Kidney (tissue), 22 donors: ENCODE measurements at places on chromosomes 5 and 9. TPM values are rescaled to one million over a fixed set of nuclear protein-coding genes. Genes with fewer than 3 reads are reported as not detected.

REEP5 gene
- total RNA-seq, result 132 TPM

CEL gene
- total RNA-seq, result 1.0 TPM

FAT2 gene
- 0.13 TPM for total RNA-seq

SLC6A7 gene
- total RNA-seq, result not detected

HBEGF gene
- 7.8 TPM for total RNA-seq

LCN6 gene
- 16.0 TPM for total RNA-seq

ALDOB gene
- 11.0 TPM for total RNA-seq

GMCL2 gene
- total RNA-seq, result not detected

ASPN gene
- 1.5 TPM for total RNA-seq

SMIM3 gene
- total RNA-seq, result 23.9 TPM

DNA sequence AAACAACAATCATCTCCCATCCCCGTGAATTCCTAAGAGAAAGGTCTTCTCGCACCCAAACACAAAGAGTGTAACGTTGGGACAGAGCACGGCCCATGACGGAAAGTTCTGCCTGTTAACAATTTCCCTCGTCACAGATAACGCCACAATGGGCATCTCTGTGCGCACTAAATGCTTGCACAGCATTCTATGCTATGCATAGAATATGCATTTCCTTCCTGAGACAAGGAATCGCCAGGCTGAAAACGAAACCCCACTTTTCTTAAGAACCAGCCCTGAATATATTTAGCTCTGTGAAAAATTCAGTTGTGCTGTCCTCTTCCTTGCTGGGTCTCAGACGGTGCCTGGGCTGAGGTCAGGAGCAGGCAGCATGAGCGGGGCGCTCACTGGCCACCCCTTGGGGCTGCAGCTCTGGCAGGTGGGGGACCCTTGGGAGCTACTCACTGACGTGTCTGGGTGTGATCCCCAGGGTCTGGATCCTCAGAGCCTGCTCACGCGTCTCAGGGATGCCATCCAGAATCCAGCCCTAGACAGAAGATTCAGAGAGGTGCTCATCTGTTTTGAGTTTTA lies 49.8 kb downstream of the AK8 start:
- H3K36me3 ChIP-seq, result no peaks in the 10 kb centered on the region
- H3K4me3 ChIP-seq, result no peak overlapping the region
- no peaks in the 10 kb centered on the region for H3K4me1 ChIP-seq
- H3K27ac ChIP-seq, result no peak overlapping the region
- no peaks in the 10 kb centered on the region for H3K27me3 ChIP-seq

DNA sequence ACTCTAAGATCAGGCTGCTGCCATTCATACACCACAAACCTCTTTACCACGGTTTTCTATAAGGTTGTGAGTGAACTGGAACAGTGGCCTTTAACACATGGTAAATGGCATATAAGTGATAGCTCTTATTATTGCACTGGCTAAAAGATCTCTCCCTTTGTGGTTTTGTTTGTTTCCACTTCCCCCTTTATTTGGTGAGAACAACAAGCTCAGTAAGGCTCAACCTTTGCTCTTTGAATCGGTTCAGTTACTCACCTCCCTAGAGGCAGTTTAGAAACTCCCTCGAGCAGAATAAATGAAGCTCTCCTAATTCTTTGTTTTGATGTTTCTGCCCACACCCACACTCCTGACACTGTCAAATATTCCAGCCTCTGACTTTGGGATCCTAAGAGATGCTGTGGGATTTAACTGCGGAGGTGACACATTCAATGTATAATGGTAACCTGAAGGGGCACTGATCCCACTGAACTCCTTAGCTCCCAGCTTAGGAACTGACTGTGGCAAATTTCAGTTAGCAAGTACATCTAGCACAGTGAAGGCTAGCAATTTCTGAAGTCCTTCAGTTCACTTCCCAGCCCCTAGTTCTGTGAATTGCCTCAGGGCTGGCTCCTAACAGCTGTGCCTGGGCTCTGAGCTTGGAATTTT lies 22.5 kb upstream of the RAD23B start:
- no peak overlapping the region for H3K27ac ChIP-seq
- H3K36me3 ChIP-seq, result no peaks in the 10 kb centered on the region
- peaks cover 2% of the 10 kb centered on the region for H3K4me1 ChIP-seq
- H3K4me3 ChIP-seq, result no peak overlapping the region
- no peak for DNase-seq

DNA sequence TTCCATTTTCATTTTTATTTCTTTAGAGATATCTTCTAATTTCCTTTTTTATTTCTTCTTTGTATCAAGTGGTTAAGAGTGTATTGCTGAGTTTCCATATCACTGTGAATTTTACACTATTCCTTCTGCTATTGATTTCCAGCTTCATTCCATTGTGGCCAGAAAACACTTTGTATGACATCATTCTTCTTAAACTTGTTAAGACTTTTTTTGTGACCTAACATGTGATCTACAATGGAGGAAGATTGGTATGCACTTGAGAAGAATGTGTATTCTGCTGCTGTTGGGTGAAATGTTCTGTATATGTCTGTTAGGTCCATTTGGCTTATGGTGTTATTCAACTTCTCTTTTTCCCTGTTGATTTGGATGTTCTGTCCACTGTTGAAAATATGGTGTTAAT lies 274.2 kb upstream of the PUM3 start:
- H3K4me3 ChIP-seq, result no peak overlapping the region
- H3K4me1 ChIP-seq, result no peaks in the 10 kb centered on the region
- H3K27me3 ChIP-seq, result no peaks in the 10 kb centered on the region
- no peak for DNase-seq

- H3K4me3 ChIP-seq, result no peak overlapping the region
- no peaks in the 10 kb centered on the region for H3K27me3 ChIP-seq
- no peaks in the 10 kb centered on the region for H3K36me3 ChIP-seq
- H3K4me1 ChIP-seq, result no peaks in the 10 kb centered on the region
Measured at GRCh38 chr5:6202968-6203365, 175.4 kb downstream of the MED10 start.

GRCh38 chr9:87212605-87213021 lies 265.3 kb upstream of the GAS1 start:
- DNase-seq, result peak; percentile 36
- H3K4me1 ChIP-seq, result no peaks in the 10 kb centered on the region
- H3K36me3 ChIP-seq, result no peaks in the 10 kb centered on the region
- no peak overlapping the region for H3K4me3 ChIP-seq

- H3K4me1 ChIP-seq, result no peaks in the 10 kb centered on the region
- H3K36me3 ChIP-seq, result no peaks in the 10 kb centered on the region
- peak; percentile 81 for DNase-seq
- no peak overlapping the region for H3K4me3 ChIP-seq
Measured at GRCh38 chr5:173573126-173573960, 43.1 kb downstream of the BOD1 start.

DNA sequence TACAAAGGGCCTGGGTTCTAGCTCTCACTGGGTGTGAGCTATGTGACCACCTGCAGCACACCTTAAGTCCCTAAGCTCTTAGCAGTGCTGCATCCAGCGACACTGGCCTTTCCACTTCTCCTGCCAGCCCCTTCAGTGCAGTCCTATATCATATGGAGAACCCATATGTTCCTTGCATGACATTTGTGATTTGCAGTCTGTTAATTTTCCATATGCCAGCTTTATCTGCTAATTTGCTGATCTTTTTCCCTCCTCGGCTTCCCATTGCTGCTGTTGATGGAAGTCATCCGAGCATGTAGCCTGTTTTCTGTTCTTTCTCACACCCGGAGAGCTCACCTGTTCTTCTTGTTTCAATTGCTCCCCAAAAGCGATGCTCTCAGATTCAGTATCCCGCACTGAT lies 23.2 kb downstream of the PRDM6 start:
- H3K27me3 ChIP-seq, result no peaks in the 10 kb centered on the region
- H3K27ac ChIP-seq, result no peak overlapping the region
- H3K4me3 ChIP-seq, result no peak overlapping the region
- H3K36me3 ChIP-seq, result no peaks in the 10 kb centered on the region
- no peaks in the 10 kb centered on the region for H3K4me1 ChIP-seq
